ENCODE measurements at places on chromosomes 11 and 22. TPM values are rescaled to one million over a fixed set of nuclear protein-coding genes. Genes with fewer than 3 reads are reported as not detected.

Gene USP28
- polyA plus RNA-seq, result 44.7 TPM

- no peak for DNase-seq
These were observed 49.6 kb downstream of the PDE2A start for GRCh38 chr11:72624496-72625201.

Gene ADAMTS8
- polyA plus RNA-seq, result 3.5 TPM

Gene SLN
- polyA plus RNA-seq, result 0.92 TPM

GRCh38 chr11:120558744-120559431 is 47.3 kb downstream of the GRIK4 start:
- no peak for DNase-seq

DNA sequence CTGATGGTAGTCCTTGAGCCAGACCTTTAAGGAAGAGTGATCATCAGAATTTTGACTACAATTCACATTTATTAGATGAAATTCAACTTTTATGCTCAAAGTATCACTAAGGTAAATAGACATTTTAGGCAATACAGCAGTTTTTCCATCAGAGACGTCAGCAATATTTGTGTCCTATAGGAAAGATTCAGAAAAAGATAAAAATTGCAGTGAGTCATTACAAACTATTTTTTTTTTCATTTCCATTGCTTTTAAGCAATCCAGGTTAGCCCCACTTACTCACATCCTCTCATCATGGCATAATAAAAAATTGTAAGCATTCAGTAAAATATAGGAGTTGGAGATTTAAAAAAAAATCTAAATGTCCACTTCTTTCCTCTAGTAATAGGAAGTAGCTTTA is 46.9 kb downstream of the MSANTD4 start:
- no peak for DNase-seq

Gene P2RY6
- 0.95 TPM for polyA plus RNA-seq

DNA sequence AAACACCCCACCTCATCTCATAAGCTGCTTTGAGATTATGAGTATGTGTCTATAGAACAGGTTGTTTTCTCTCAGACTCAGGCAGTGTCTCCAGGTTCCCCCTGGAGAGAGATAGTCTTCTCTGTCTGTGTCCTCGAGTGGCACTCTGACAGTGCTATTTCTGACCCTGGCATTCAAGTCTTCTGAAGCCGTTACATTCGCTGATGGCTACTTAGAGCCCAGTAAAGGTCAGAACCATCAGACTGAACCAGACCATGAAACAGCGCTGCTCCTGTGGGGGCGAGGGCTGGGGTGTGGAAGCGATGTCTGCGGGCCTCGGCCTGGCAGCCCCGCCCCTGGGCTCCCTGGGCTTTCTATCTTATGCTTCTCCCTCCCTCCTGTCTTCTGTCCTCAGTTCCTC is 23.5 kb downstream of the SHISA8 start:
- DNase-seq, result no peak

- no peak for DNase-seq
These were observed 8.4 kb upstream of the ARHGAP20 start for GRCh38 chr11:110720431-110721275.

Gene SORL1
- 57.3 TPM for polyA plus RNA-seq

DNA sequence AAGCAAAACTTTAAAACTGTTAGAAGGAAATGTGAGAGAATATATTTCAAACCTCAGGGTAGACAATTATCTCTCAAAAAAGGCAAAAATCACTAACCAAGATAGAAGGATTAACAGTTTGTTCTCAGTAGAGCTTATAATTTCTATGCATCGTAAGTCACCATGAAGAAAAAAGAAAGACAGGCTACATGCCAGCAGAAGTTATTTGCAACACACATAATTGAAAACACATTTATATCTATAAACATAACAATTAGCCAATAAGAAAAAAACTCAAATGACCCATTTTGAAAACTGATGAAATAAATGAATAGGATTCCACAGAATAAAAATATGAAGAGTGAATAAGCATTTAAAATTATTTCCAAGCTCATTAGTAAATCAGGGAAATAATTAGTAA is 24.4 kb upstream of the SNX19 start:
- DNase-seq, result no peak

- no peak for DNase-seq
These were observed 696 bp upstream of the MARK2 start for GRCh38 chr11:63838150-63838677.

GRCh38 chr11:120521176-120521575 is 9.6 kb downstream of the GRIK4 start:
- no peak for DNase-seq

DNA sequence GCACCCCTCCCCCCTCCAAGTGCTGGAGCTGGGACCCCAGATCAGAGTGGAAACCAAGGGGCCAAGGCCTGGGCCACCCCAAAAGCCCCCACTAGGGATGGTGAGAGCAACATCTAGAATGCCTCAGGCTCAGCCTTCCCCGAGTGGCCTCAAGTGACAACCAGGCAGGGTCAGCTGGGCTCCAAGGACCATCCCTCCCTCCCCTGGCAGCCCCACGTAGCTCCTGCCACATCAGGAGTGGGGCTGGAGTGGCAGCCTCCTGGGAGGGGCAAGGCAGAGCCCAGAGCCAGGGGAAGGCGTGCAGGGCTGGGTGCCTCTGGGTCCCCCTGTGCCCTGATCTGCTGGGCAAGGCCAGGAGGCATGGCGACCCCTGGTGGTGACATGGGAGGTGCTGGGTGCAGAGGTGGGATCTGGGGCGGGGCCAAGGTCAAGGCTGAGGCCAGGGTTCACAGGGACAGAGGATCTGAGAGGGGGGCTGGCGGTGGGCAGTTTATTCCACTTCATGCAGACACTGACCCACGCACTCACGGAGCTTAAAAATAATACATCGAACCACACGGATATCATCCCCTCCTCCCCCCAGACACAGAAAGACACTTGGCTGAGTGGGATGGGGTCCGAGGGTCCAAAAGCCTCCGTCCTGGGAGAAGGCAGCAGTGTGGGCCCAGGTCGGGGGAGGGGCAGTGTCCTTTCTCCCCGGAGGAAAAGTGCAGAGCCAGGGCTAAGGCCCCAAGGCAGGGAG is 15.8 kb upstream of the EHD1 start:
- DNase-seq, result no peak

All from left renal pelvis (tissue), 4 donors.